ENCODE measurements at places on chromosomes 12 and 14. TPM values are rescaled to one million over a fixed set of nuclear protein-coding genes. Genes with fewer than 3 reads are reported as not detected.
A peak's percentile ranks its signal among the peaks of the same experiment; 100 is the strongest.

Gene PTGDR
- 0.25 TPM for total RNA-seq

DNA sequence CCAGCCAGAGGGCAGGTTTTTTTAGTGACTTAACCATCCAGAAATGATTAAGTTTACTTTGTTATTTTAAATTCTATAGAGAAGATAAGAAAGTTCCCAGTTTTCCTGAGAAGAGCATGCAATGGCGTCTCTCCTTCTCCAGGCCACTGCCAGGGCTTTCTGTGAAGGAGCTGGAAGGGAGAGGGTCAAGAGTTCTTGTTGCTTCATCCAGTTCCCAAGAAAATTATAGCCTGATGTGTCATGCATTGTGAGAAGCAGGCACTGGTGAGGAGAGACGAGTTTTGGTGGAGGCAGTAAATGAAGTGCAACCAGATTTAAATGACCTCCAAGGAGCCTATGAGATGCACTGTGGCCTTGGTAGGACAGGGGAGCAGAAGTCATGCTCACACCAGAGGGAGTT is 14.2 kb downstream of the ELK3 start:
- DNase-seq, result no peak

GRCh38 chr14:101707068-101707842 is 54.3 kb upstream of the PPP2R5C start:
- peak; percentile 68 for DNase-seq

- no peak for DNase-seq
These were observed 61.0 kb upstream of the PELI2 start for GRCh38 chr14:56057071-56057741.

- no peak for DNase-seq
These were observed 414.1 kb downstream of the KCNH5 start for GRCh38 chr14:62631176-62631575.

Gene SDS
- not detected for total RNA-seq

Gene CELA1
- not detected for total RNA-seq

All from activated CD4-positive, alpha-beta memory T cell treated with anti-CD3 and anti-CD28 coated beads, Interleukin-2, amount 10 ng/mL, durations not matched to agents 7 days and 5 days (primary cell).